Panc1 (cell line): ENCODE measurements at places on chromosomes 3 and 15. TPM values are rescaled to one million over a fixed set of nuclear protein-coding genes. Genes with fewer than 3 reads are reported as not detected.

DNA sequence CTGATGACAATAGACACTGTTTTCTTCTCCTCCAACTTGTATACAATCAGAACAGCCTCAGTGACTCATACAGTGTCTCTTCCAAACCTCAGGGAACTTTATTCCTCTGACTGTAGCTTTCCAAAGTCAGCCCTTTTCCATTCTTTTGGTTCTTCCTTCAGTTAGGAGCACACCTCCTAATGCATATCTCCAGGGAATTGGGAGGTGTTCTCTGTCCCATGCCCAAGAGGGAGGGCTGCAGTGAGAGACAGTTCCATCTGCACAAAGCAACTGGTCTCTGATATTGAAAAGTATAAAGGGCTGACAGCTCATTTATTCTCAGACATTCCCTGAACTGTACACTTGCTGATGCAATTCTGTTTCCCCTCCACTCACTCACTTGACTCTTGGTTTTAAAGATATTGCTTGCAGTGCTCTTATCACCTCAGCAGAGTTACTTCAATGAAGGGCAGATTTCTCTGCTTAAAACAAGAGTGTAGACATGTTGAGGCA is 337.8 kb upstream of the TBC1D5 start:
- H3K27ac ChIP-seq = no peak overlapping the region
- no peak for DNase-seq
- no peaks in the 10 kb centered on the region for H3K4me1 ChIP-seq
- H3K27me3 ChIP-seq = no peaks in the 10 kb centered on the region

GRCh38 chr3:43695863-43696262 is 5.1 kb downstream of the ABHD5 start:
- peaks cover 11% of the 10 kb centered on the region; the same call in 1 of the 2 replicates for H3K4me1 ChIP-seq
- no peak overlapping the region for H3K27ac ChIP-seq
- no peaks in the 10 kb centered on the region for H3K27me3 ChIP-seq
- H3K4me3 ChIP-seq = no peak overlapping the region
- no peaks in the 10 kb centered on the region for H3K36me3 ChIP-seq

DNA sequence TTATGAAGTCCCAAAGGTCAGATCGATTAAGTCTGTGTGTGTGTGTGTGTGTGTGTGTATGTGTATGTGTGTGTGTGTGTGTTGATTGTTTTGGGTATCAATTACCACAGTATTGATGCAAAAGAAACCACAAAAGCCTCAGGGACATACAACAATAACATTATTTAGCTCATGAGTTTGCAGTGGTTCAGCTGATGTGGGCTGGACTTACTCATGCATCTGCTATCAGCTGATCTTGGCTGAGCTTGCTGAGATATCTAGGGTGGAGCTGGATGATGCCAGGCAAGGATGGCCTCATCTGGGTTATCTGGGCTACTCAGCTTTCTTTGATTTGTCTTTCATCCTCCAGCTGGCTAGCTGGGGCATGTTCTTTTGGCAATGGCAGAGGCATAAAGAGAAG is 82.4 kb upstream of the PRR23C start:
- no peaks in the 10 kb centered on the region for H3K36me3 ChIP-seq
- DNase-seq = no peak
- no peaks in the 10 kb centered on the region for H3K4me1 ChIP-seq
- H3K4me3 ChIP-seq = no peak overlapping the region
- H3K27me3 ChIP-seq = no peaks in the 10 kb centered on the region
- no peak overlapping the region; the same call in 1 of the 2 replicates for H3K27ac ChIP-seq

DNA sequence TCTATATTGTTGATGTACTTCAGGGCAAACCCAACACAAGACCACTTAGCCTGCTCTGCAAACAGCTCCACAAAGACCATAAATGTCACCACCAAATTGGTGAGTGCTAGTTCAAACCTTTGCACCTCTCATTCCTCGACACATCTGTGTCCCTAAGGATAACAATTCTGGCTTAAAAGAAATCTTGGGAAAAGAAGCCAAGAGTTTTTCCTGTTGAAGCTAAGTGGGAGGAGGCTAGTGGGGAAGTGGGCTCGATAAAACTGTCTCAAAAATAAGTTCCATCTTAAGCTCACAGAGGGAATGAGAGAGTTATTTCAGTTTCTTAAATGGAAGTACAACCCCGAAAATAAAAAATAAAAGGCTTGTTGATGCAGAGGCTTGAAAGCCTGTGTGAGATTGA is 40.4 kb upstream of the PRICKLE2 start:
- H3K27ac ChIP-seq = no peak overlapping the region
- H3K4me1 ChIP-seq = no peaks in the 10 kb centered on the region
- no peaks in the 10 kb centered on the region for H3K27me3 ChIP-seq

DNA sequence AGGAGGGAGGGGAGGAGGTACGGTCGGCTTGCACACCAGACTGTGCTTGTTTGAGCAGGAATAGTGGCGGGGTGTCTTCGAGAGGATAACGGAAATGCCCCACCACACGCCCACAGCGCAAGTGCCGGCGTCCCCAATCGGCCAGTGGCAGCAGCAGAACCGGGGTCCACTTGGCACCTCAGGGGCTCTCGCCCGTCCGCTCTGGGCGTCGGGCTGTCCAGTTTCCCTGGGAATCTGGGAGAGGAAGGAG is 53.7 kb downstream of the CCDC54 start:
- H3K27ac ChIP-seq = peak overlapping the region; percentile 41; the same call in 1 of the 2 replicates
- peaks cover 12% of the 10 kb centered on the region for H3K4me1 ChIP-seq
- DNase-seq = no peak
- no peaks in the 10 kb centered on the region for H3K36me3 ChIP-seq
- H3K4me3 ChIP-seq = peak overlapping the region; percentile 75
- peaks cover under 1% of the 10 kb centered on the region; the same call in 1 of the 2 replicates for H3K27me3 ChIP-seq

DNA sequence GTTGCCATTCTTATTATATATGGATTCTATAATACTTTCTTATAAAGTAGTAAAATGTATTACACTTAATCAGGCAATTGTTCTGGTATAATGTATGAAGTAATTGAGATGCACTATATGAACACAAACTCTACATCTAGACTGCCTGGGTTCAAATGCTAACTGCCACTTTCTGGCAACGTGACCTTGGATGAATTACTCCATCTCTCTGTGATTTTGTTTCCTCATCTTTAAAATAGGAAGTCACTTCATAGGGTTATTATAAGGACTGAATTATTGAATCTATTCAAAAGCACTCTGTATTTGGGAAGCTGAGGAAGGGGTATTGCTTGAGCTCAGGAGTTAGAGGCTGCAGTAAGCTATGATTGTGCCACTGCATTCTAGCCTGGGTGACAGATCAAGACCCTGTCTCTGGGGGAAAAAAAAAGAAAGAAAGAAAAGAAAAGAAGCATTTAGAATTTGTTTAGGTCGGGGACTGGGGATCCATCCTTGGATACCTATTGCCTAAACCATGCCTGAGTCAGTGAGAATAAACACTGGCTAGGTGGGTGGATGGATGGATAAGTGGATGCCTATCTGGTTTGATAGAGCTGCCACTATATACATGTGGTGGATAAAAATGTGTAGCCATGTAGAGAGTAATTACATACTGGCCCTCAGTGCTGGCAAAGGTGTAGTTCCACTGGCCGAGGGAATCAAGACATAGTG is 2.5 kb downstream of the TM4SF1 start:
- H3K36me3 ChIP-seq = peaks cover 56% of the 10 kb centered on the region
- no peaks in the 10 kb centered on the region for H3K27me3 ChIP-seq
- DNase-seq = no peak
- peak overlapping the region; percentile 100 for H3K27ac ChIP-seq
- H3K4me3 ChIP-seq = peak overlapping the region; percentile 97
- H3K4me1 ChIP-seq = peaks cover 65% of the 10 kb centered on the region

DNA sequence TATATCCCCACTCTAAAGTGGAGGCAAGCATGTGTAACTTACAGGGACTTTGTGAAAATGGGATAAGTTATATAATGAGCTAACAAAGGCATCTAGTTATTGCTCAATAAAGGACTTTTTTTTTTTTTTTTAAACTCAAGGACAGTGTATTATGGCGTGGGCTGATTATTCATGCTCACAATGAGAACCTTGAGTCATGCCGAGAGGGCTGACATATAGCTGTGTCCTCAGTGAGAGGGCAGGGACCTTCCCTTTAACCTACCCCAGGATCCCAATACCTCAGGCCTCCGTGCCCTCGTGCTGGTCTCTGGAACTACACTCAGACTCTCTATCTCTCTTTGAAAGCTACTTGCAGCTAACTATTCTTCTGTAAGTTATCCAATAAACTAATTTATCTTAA is 319.9 kb upstream of the ICE2 start:
- H3K4me1 ChIP-seq = no peaks in the 10 kb centered on the region
- H3K27ac ChIP-seq = no peak overlapping the region
- no peak for DNase-seq
- H3K27me3 ChIP-seq = no peaks in the 10 kb centered on the region

GRCh38 chr15:67140078-67140833 is 74.9 kb downstream of the SMAD3 start:
- H3K4me3 ChIP-seq = no peak overlapping the region
- no peaks in the 10 kb centered on the region for H3K27me3 ChIP-seq
- no peaks in the 10 kb centered on the region; the same call in 1 of the 2 replicates for H3K36me3 ChIP-seq
- H3K4me1 ChIP-seq = peaks cover 99% of the 10 kb centered on the region
- peak overlapping the region; percentile 100 for H3K27ac ChIP-seq
- DNase-seq = no peak

DNA sequence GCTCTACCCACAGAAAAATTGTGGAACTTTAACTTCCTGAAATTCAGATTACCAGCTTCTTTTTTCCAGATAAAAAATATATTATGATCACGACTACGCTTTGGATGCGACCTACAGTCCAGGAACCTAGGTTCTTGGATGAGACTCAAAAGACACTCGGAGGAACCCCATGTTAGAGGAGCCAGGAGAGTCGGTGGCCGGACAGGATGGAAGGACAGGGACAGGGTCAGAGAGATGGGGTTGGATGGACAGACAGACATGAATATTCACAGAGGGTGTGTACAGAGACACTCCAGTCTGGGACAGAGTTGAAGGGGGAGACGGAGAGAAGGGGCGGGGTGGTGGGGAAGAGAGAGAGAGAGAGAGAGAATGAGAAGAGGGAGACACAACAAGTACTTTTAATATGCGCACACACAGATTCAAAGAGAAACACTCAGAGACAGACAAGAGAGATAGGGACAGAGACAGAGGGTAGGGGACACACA is 9.5 kb downstream of the FAM3D start:
- H3K36me3 ChIP-seq = no peaks in the 10 kb centered on the region
- H3K27me3 ChIP-seq = no peaks in the 10 kb centered on the region; the same call in 1 of the 2 replicates
- H3K27ac ChIP-seq = no peak overlapping the region
- no peak overlapping the region for H3K4me3 ChIP-seq

GRCh38 chr3:38270606-38271005 is 5.0 kb downstream of the SLC22A13 start:
- H3K27me3 ChIP-seq = no peaks in the 10 kb centered on the region
- no peaks in the 10 kb centered on the region for H3K36me3 ChIP-seq
- no peak overlapping the region for H3K4me3 ChIP-seq
- H3K27ac ChIP-seq = no peak overlapping the region

DNA sequence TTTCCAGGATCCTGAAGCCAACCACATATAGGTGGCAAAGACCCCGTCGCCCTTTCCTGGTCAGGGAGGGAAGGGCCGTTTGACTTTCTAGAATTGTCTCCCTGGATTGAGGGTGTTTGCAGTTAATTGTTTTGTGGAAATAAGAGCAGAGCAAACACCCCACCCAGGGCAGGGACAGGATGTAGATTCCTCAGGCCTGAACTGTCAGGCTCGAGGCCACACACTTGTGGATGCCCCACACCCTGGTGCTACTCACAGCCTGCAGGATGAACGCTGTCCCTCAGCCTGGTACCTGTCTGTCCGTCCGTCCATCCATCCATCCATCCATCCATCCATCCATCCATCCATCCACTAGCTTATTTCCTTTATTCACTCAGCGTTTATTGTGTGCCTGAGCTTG is 29.9 kb upstream of the FLNB start:
- no peak overlapping the region for H3K4me3 ChIP-seq
- H3K4me1 ChIP-seq = peaks cover 15% of the 10 kb centered on the region
- H3K27ac ChIP-seq = peak overlapping the region; percentile 12; the same call in 1 of the 2 replicates
- no peaks in the 10 kb centered on the region for H3K36me3 ChIP-seq
- no peaks in the 10 kb centered on the region for H3K27me3 ChIP-seq

DNA sequence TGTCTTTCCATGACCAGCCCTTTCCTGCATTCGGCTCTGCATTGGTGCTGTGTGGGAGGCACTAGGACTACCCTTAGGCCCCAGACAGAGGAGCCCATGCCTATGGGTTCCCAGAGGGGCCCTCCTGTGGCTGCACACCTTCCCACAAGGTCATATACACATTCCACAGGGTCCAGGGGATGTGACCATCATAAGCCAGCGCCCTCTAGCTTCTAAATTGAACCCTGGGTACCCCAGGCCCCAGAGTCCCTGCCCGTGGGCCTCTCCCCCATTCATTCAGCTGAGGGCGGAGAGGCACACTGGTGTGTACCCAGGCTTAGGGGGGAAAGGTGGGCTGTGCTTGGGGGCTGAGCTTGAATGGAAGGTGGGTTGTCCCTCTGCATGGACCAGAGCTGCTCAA is 10.2 kb upstream of the SLC6A6 start:
- no peak for DNase-seq
- no peaks in the 10 kb centered on the region for H3K27me3 ChIP-seq
- no peaks in the 10 kb centered on the region; the same call in 1 of the 2 replicates for H3K4me1 ChIP-seq
- H3K27ac ChIP-seq = no peak overlapping the region
- H3K36me3 ChIP-seq = no peaks in the 10 kb centered on the region

- no peak for DNase-seq
- no peaks in the 10 kb centered on the region for H3K4me1 ChIP-seq
- no peaks in the 10 kb centered on the region for H3K36me3 ChIP-seq
- no peak overlapping the region for H3K27ac ChIP-seq
Observed at GRCh38 chr3:65734792-65735191, 303.9 kb downstream of the MAGI1 start.

DNA sequence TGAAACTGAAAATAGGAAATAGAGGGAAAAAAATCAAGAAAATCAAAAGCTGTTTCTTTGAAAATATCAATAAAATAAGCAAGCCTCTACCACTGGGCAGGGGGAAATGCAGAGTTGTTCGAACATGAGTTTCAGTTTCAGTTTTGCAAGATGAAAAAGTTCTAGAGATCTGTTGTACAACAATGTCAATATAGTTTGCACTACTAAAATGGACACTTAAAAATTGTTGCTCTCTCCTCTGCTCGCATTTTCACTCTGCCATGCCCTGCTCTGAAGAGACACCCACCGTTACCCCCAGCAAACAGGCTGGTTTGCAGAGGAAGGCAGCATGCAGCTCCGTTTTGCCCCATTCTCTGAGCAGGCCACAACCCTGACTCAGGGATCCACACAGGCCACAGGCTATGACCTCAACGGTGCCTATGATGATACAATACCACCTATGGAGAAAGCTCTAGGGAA is 64.5 kb downstream of the ZNF148 start:
- H3K36me3 ChIP-seq = peaks cover 7% of the 10 kb centered on the region
- H3K4me3 ChIP-seq = no peak overlapping the region
- no peaks in the 10 kb centered on the region for H3K4me1 ChIP-seq
- H3K27me3 ChIP-seq = no peaks in the 10 kb centered on the region
- DNase-seq = no peak

The PLA2G4E gene
- total RNA-seq = not detected

The HIGD2B gene
- total RNA-seq = 0.21 TPM

The CHRM5 gene
- total RNA-seq = not detected

The ANKUB1 gene
- total RNA-seq = not detected

The SLC28A2 gene
- 0.23 TPM for total RNA-seq

The SLC27A2 gene
- 0.18 TPM for total RNA-seq

The LTK gene
- total RNA-seq = not detected

The BDH1 gene
- 4.8 TPM for total RNA-seq
